ENCODE measurements at places on chromosomes 5 and 9.

DNA sequence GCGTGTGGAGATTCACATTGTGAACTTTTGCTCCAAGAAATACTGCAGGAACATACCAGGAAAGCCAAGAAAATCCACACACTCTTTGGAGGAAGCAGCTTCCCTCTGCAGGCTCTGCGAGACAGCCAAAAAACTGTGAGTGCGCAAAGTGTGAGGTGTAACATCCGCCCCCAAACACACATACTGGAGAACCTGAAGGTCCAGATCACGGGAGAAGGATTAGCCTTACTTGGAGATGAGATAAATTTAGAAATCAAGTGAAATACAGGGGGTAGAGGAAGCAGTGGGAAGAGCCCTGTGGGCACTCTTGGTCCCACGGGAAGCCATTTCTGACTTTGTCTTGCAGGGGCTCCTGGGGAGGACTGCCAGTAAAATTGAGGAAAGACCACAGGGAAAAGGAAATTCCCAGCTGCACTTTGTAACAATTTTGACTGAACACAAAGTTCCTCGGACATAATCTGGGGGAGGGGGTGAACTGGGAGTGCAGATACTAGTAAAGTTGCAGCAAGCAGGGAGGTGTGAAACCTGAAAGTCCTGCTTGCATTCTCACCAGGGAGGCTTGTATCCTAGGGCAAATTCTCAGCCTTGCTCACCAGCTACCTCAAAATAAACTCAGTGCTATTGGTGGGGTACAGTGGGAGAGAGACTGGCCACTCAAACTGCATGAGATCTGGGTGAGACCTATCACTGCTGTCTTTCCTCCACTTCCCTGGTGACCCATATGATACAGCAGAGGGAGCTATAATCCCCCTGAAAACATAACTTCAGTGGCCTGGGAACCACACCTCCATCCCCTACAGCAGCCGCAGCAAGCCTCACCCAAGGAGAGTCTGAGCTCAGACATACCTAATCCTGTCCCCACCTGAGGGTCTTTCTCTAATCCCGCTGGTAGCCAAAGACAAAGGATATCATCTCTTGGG, 109.1 kb downstream of the ALDH1A1 start:
- DNase-seq: no peak

- DNase-seq: no peak
These were observed 22.2 kb downstream of the COL27A1 start for GRCh38 chr9:114177423-114178064.

DNA sequence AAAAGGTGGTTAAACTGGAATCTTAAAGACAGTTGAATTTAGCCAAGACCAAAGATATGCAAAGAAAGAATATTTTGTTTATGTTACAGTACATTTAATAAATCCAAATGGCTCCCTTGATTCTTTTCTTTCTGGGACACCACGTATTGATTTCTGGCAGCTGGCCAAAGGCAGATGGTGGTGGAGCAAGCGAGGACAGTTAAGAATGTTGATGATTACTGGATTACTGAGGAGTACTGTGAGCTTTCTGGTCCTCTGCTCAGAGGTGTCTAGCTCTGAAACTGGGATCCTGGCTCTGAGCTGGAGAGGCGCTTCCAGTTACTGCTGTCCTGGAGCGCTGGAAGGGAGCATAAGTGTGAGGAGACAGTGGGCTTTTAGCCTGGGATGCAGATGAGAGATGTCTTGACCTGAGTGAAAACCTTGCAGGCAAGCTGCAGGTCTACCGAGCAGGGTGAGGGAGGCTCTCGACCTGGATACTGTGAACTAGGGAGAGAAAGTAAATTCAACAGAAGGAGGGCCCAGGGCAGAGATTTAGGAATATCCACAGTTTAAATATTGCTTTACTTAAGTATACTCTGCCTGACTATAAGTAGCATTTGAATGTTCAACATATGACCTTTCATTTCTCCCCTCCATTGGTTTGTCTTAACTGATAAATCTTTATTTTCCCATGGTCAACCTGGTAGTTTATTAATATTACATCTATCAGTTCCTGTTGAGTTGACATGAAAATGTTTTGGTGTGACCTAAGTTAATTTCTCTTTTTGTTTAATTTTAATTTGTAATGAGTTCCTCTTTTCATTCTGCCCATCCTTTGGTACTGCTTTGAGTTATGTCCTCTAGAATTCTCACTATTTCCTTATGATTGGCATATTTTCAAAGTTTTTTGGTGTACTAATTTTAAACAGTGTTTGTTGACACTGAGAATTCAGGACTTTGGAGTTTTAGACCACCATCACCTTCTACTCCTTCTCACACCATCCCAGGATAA, 3.7 kb downstream of the SYK start:
- peak; percentile 47 for DNase-seq

GRCh38 chr9:134592018-134592818, 49.4 kb upstream of the COL5A1 start:
- no peak for DNase-seq

GRCh38 chr9:133303266-133304157, 28.5 kb upstream of the ABO start:
- no peak for DNase-seq

- DNase-seq: no peak
These were observed 659.4 kb upstream of the C9orf72 start for GRCh38 chr9:28232686-28233085.

DNA sequence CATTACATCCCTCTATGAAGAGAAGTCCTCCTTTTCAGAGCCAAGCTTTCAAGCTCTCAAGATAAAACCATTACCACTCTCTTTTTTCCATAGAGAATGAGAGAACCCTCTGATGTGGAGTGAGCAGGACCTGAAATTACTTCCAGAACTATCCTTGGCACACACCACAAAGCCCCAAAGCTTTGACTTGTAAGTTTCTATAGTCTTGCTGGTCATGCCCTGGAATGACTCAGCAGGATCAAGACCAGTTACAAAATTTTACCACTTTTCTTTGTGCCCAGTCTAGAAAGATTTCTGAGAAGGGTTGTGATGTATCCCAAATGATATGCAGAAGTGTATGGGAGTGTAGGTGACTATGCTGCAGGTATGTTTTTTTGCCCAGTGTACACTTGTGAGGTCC, 760.6 kb downstream of the TLE1 start:
- DNase-seq: no peak

DNA sequence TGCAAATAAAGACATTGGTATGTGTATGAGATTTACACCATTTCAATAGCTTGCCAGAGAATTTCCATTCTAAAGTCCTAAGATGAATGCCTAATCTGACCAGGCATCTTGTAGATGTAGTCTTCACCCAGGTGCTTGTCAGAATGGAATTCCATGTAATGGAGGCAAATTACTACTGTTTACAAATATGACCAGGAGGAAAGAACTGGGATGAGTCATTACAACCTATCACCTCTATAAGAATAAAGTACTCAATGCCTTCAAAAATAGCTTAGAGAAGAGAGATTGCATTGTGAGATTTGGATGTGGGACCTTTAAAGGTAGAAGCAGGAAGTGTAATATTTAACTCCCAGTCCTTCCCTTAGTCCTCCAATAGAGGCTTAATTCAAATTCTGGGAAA, 507.0 kb upstream of the PTGER4 start:
- DNase-seq: no peak

- no peak for DNase-seq
These were observed 524.9 kb upstream of the ITGA1 start for GRCh38 chr5:52262844-52263243.

DNA sequence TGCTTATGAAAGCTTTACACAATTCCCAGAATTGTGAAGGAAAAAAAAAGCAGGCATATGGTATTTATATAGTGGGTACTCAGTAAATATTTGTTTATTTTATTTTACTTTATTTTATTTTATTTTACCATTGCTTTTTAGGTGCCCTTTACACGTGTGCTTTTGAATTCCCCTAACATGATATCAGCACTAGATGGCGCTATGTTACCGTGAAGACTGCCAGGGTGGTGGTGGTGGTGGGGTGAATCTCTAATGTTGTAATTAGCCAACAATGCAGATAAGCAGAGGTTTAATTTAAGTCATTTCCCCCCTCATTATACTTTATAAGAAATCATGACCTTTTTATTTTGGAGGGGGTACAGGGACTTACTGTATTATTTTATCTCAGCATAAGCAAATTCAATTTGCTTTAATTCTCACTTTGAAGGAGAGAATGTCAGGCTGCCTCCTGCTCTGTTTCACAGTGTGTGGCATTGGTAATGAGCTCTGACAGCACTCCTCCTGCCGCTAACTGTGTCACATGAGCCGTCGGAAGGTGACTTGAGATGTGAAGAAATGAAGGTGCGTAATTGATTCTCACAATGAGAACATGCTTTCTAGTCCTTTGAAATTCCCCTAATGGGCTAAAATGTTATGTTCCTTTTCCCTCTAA, 165.6 kb downstream of the YTHDC2 start:
- DNase-seq: no peak

DNA sequence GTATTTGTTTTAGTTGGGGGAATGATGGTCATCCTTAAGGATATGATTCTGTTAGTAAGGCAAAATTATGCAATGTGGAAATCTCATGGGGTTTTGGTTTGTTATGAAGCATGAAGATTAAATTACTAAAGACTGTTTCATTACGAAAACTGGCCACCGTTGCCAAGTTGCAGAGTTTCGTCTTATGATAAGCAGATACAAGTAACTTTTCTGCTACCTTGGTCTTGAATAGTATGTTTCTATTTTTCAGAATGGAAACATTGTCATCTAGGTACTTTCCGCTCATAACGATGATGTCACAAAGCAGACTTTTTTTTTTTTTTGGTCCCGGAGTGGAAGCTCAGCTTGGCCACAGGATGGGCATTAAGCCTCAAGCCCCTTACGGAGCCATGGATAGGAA, 4.2 kb downstream of the CCNI2 start:
- DNase-seq: no peak

GRCh38 chr5:139660923-139661814, 13.0 kb downstream of the CXXC5 start:
- no peak for DNase-seq

DNA sequence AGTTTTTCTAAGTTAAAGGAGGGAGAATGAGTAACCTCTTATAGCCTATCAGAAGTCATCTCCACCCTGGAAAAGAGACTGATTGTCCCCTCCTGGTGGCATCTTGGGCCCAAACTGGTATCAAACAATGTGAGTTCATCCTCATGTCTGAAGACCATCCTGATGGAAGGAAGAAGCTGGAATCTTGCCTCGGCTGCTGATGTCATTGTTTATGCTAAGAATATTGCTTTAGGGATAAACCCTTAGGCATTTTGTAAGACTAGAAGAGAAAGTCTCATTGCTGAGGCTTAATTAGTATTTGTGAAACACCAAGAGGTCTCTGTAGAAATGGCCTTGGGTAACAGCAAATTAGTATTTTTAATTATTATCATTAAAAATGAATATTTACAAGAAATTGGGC, 65.7 kb upstream of the KCNN2 start:
- no peak for DNase-seq

- no peak for DNase-seq
These were observed 70.5 kb downstream of the GTF3C4 start for GRCh38 chr9:132740526-132741309.

DNA sequence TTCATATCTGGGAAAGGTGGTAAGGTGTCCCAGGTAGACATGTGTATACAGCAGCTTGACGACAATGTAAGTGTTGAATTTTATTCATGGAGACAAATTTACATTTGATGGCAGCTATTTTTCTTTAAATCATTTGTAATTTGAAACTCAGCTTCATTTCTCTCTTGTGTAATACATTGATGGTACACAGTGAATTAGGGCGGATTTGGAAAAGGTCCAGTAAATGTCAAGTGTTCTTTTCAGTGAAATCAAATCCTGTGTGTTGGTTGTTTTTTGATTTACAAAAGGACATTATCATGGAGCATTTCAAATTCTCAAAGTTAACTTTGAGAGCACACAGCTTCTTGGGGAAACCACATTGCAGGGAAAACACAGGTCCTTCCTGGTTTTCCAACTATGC, 30.0 kb upstream of the PCSK1 start:
- peak; percentile 51 for DNase-seq

DNA sequence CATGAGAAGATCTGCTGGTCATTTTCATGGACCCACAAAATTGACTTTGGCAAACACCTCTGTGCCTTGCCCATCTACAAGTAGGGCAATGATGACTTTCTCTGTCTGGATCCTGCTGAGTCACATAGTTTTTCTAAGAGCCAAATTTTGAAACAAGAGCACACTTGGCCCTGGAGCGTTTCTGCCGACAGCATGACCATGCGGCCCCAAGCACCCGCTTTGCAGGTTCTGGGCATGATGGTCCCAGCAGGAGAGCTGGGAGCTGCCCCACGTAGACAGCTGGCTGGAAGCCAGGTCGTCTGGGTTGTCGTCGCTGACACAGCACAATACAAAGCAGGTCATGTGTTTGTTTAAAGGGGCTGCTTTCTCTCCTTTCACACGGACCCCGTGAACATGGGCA, 159.8 kb downstream of the SYK start:
- peak; percentile 47 for DNase-seq

GRCh38 chr9:84838879-84839278, 169.3 kb downstream of the NTRK2 start:
- no peak for DNase-seq

DNA sequence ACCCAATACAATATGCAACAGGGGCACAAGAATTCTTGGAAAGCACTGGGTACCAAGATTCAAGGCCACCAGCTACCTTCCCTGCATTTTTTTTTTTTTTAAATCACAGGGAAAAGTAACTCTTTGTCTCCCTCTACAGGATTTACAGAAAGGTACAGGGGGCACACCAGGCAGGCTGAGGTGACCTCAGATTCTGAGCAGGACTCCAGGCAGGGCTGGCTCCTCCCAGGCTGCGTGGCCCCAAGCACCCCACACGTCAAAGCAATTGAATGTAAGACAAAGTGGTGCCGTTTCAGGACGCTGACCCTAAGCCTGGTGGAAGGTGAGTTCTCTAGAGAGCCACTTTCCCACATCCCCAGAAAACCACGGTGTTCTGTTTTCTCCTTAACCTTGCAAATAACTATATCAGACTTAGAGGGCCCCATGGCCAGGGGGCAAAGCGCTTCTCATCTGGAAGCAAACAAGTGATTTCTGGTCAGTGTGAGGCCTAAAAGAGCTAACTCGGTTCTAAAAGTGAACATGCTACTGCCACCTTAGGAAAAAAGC, 222.6 kb downstream of the ROR2 start:
- peak; percentile 18 for DNase-seq

- no peak for DNase-seq
These were observed 89.6 kb downstream of the TARS1 start for GRCh38 chr5:33530183-33531036.

GRCh38 chr5:1515921-1516571, 7.7 kb downstream of the LPCAT1 start:
- DNase-seq: no peak

DNA sequence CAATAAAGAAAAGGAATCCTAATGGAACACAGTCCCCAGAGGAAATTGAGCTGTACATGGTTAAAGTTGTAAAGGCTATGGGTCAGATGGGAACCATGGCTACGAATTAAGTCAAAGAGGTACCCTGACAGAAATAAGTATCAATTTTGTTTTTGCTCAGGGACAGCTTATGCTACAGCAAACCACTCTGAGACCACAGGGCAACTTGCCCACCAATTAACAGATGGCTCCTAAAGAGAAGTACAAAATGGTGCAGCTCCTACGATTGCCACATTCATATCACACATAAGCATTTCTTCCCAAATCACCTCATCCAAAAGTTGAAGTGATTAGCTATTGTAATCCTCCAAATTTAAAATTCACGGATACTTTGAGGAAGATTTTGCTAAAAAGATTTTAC, 83.0 kb downstream of the ELAVL2 start:
- no peak for DNase-seq
